Activated T-cell treated with anti-CD3 and anti-CD28 coated beads, Interleukin-2, amount 50 U/mL, for 48 hours (primary cell): ENCODE measurements at places on chromosomes 6 and 20.

GRCh38 chr6:109978174-109979032 is at the start of gene GPR6:
GPR6 (plus strand) TSS chr6:109978311; CDS start chr6:109979113, 802 bp downstream.
- peak; percentile 61 for DNase-seq

- DNase-seq: no peak
These were observed 36.3 kb downstream of the BANF2 start for GRCh38 chr20:17735959-17736621.

GRCh38 chr20:53077373-53078205 is 105.4 kb downstream of the TSHZ2 start:
- peak; percentile 43 for DNase-seq

GRCh38 chr6:36964349-36964748 is 9.8 kb downstream of the PI16 start:
- no peak for DNase-seq

- DNase-seq: no peak
These were observed 21.0 kb upstream of the IYD start for GRCh38 chr6:150347845-150348244.
